ENCODE measurements at places on chromosomes 3 and 15. TPM values are rescaled to one million over a fixed set of nuclear protein-coding genes. Genes with fewer than 3 reads are reported as not detected.

Gene APPL1
- 36.9 TPM for total RNA-seq

Gene IGF2BP2
- total RNA-seq = 67.6 TPM

Gene NRG4
- total RNA-seq = 0.85 TPM

Gene SLC6A1
- total RNA-seq = not detected

Gene MYL3
- total RNA-seq = not detected

Gene OSTN
- not detected for total RNA-seq

Gene USP50
- total RNA-seq = not detected

Gene ZNF770
- 129 TPM for total RNA-seq

Gene MKRN2OS
- 1.6 TPM for total RNA-seq

Gene PLCH1
- total RNA-seq = 0.34 TPM

Gene DZIP1L
- 0.34 TPM for total RNA-seq

Gene CEP70
- total RNA-seq = 22.6 TPM

Gene ERICH6
- not detected for total RNA-seq

Gene ZNF639
- 62.2 TPM for total RNA-seq

Gene TRH
- not detected for total RNA-seq

Gene RPP25
- total RNA-seq = 5.8 TPM

Gene ILDR1
- 1.7 TPM for total RNA-seq

Gene STARD5
- total RNA-seq = 5.1 TPM

Gene CHP1
- total RNA-seq = 90.8 TPM

Gene FAN1
- 41.0 TPM for total RNA-seq

Gene GOLGA6D
- under 0.01 TPM for total RNA-seq

Gene SOX2
- total RNA-seq = 2.7 TPM

Gene GAP43
- not detected for total RNA-seq

Gene AEN
- total RNA-seq = 87.5 TPM

Gene EIF1B
- total RNA-seq = 20.2 TPM

Gene IQCF5
- not detected for total RNA-seq

Gene SYNM
- total RNA-seq = 0.68 TPM

Gene UBE2E1
- total RNA-seq = 108 TPM

Gene ST6GAL1
- 35.4 TPM for total RNA-seq

Gene TMEM158
- total RNA-seq = 2.3 TPM

Gene CACNA1D
- total RNA-seq = under 0.01 TPM

Gene SNTN
- total RNA-seq = not detected

Gene PRR20G
- not detected for total RNA-seq

Gene PPP1R14D
- not detected for total RNA-seq

Gene RTP3
- total RNA-seq = not detected

Gene COMMD2
- 29.7 TPM for total RNA-seq

Gene ADAM10
- 246 TPM for total RNA-seq

Gene GABRR3
- not detected for total RNA-seq

Gene CASR
- total RNA-seq = not detected

Gene WDR93
- not detected for total RNA-seq

Gene CRABP1
- not detected for total RNA-seq

Gene LRRC2
- total RNA-seq = 0.36 TPM

Gene HGD
- total RNA-seq = 0.28 TPM

Gene TMEM207
- total RNA-seq = not detected

Gene XCR1
- not detected for total RNA-seq

Data from nasal cavity respiratory epithelium epithelial cell of viscerocranial mucosa (primary cell).